ENCODE measurements at places on chromosomes 4 and X. TPM values are rescaled to one million over a fixed set of nuclear protein-coding genes. Genes with fewer than 3 reads are reported as not detected.
A peak's percentile ranks its signal among the peaks of the same experiment; 100 is the strongest.

DNA sequence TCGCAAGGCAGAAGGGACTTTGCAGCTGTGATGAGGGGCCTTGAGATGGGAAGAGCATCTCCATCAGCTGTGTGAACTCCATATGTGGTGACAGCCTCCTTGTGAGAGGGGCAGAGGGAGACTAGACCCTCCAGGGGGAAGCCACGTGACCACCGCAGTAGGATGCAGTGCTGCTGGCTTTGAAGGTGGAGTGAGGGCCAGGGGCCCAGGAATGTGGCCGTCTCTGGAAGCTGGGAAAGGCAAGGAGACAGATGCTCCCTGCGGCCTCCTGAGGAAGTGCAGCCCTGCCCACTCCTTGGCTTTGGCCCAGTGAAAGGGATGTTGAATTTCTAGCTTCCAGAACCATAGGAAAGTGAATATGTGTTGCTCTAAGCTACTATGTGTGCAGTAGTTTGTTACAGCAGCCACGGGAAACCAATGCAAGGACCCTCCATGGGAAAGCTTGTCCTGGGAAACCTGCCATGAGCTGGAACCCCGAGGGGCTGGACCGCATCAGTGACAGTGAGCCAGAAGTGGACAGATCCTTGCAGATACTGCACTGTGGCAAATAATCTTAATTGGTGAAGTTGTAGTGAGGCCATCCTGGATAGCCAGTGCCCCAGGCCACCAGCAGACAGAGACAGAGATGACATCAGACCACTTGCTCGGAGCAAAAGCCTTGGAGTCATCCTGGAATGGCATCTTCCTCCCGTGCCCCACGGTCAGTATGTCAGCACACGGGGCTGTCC, 35.4 kb upstream of the SORCS2 start:
- H3K4me3 ChIP-seq: no peak overlapping the region
- no peaks in the 10 kb centered on the region for H3K36me3 ChIP-seq
- DNase-seq: no peak
- H3K27ac ChIP-seq: no peak overlapping the region
- no peaks in the 10 kb centered on the region for H3K4me1 ChIP-seq

- no peaks in the 10 kb centered on the region for H3K27me3 ChIP-seq
- no peak overlapping the region for H3K27ac ChIP-seq
- no peaks in the 10 kb centered on the region for H3K36me3 ChIP-seq
- no peak for DNase-seq
- no peaks in the 10 kb centered on the region for H3K4me1 ChIP-seq
- no peak overlapping the region for H3K4me3 ChIP-seq
Observed at GRCh38 chrX:45329217-45329616, 128.5 kb upstream of the DIPK2B start.

DNA sequence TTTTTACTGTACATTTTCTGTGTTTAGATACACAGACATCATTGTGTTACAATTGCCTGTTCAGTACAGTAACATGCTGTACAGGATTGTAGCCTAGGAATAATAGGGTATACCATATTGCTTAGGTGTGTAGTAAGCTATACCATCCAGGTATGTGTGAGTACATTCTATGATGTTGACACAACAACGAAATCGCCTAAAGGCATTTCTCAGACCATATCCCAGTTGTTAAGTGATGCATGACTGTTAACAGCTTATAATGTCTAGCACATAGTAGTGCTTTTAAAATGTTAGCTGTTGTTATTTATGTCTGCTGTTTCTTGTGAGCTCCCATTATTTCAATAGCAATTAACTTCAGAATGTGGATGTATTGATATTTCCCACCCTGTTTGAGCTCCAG, 4.5 kb downstream of the PRRG1 start:
- no peaks in the 10 kb centered on the region for H3K4me1 ChIP-seq
- H3K36me3 ChIP-seq: no peaks in the 10 kb centered on the region
- H3K27me3 ChIP-seq: no peaks in the 10 kb centered on the region
- H3K27ac ChIP-seq: no peak overlapping the region
- DNase-seq: no peak

- H3K4me3 ChIP-seq: no peak overlapping the region
- no peaks in the 10 kb centered on the region for H3K27me3 ChIP-seq
- no peaks in the 10 kb centered on the region for H3K4me1 ChIP-seq
- no peak for DNase-seq
- no peaks in the 10 kb centered on the region for H3K36me3 ChIP-seq
Observed at GRCh38 chr4:149781150-149781549, 34.5 kb downstream of the IQCM start.

DNA sequence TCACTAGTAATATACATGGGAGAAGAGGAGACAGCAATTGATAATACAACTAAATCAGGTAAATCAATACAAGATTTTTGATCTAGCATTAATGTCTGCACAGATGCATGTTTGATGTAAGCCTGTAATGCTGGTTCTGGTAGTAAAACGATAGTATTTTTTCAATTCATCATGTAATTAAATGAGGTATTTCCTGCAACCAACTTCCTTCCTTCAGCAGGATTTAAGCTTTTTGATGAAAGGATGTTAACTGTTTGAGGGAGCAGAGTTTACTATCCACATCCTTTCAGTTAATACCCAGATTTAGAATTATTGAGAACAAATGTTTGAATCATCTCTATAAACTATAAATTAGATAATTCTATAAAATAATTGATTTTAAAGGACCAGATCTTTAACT, 31.4 kb upstream of the NFKB1 start:
- H3K27ac ChIP-seq: no peak overlapping the region
- no peak for DNase-seq
- no peak overlapping the region for H3K4me3 ChIP-seq

GRCh38 chrX:73785493-73785892, 222.5 kb downstream of the CHIC1 start:
- no peak overlapping the region for H3K4me3 ChIP-seq
- no peak for DNase-seq
- no peaks in the 10 kb centered on the region for H3K27me3 ChIP-seq
- H3K4me1 ChIP-seq: no peaks in the 10 kb centered on the region
- no peaks in the 10 kb centered on the region for H3K36me3 ChIP-seq

GRCh38 chr4:150305995-150306394, 227.8 kb downstream of the DCLK2 start:
- H3K36me3 ChIP-seq: no peaks in the 10 kb centered on the region
- no peak overlapping the region for H3K27ac ChIP-seq
- DNase-seq: no peak
- no peaks in the 10 kb centered on the region for H3K4me1 ChIP-seq

DNA sequence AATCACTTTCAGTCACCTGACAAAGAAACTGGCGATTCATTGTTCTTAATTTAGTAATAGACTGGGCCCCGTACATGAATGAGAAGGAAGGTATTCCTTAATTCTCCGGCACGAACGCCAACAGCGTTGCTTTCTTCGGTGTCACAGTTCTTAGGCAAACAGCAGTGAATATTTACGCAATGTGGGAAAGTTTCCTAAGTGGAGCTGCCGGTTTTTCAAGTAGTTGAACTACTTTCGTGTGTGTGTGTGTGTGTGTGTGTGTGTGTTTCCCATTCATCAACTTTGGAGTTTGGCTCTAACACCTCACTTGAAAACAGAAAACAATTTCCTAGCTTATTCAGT, 651 bp downstream of the NXT2 start:
- no peaks in the 10 kb centered on the region for H3K36me3 ChIP-seq
- no peaks in the 10 kb centered on the region for H3K4me1 ChIP-seq
- no peaks in the 10 kb centered on the region for H3K27me3 ChIP-seq
- H3K27ac ChIP-seq: peak overlapping the region; percentile 89

GRCh38 chrX:63889001-63889400, 104.0 kb upstream of the ARHGEF9 start:
- H3K36me3 ChIP-seq: no peaks in the 10 kb centered on the region
- H3K27ac ChIP-seq: no peak overlapping the region
- H3K4me3 ChIP-seq: no peak overlapping the region
- no peaks in the 10 kb centered on the region for H3K4me1 ChIP-seq
- DNase-seq: no peak

DNA sequence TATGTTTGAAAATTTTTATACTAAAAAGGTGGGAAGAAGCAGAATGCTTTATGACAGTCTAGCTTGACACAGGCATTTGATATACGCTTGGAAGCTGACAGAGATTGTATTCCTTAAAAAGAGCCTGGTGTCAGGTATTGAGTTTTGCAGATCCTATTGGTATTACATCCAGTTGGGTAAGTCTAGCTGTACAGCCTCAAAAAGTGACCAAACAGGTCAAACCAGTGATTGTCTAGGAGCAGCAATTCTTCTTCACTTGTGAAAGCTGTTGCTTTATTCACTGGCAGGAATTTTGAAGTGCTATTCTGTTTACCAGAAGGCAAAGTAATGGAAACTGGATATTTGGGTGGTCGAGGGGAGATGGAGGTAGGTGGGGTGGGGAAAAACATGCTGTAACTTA, 77.5 kb downstream of the UCHL1 start:
- H3K4me3 ChIP-seq: no peak overlapping the region
- peak overlapping the region; percentile 19 for H3K27ac ChIP-seq
- H3K4me1 ChIP-seq: peaks cover 4% of the 10 kb centered on the region

DNA sequence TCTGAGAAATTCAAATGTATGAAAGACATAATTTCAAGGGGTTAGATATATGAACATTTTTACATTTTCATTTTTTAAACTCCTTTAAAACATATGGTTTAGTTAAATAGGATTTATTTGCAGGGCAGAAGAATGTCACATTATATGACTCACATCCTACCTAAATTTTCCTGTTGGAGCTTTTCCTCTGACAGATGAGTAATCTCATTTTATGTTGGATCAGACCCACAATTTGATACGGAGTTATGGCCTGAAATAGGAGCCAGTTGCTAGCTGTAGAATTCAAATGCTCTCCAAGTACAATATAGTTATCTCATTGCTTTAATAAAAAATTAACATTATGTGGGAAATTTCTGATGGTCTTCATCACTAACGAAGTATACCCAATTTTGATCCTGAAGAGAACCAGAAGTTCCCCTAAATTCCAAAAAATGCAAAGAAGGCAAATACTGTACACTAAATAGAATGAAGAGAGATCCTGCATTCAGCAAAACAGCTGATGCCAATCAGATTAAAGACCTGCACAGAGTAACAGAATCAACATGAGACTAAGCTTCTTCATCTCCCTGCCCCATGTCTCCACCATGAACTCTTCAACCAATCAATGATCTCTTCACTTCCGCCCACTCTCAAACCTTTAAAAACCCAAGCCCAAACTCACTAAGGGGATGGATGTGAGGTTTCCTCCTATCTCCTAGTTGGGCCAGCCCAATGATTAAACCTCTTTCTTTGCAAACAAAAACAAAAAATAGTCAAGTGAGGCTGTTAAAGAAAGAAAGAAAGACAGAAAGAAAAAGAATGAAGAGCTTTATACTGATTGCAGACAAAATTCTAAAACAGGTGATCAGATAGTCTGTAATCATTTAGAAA, 10.9 kb upstream of the EXOSC9 start:
- H3K4me1 ChIP-seq: no peaks in the 10 kb centered on the region
- no peak overlapping the region for H3K27ac ChIP-seq
- no peak for DNase-seq
- no peaks in the 10 kb centered on the region for H3K36me3 ChIP-seq

DNA sequence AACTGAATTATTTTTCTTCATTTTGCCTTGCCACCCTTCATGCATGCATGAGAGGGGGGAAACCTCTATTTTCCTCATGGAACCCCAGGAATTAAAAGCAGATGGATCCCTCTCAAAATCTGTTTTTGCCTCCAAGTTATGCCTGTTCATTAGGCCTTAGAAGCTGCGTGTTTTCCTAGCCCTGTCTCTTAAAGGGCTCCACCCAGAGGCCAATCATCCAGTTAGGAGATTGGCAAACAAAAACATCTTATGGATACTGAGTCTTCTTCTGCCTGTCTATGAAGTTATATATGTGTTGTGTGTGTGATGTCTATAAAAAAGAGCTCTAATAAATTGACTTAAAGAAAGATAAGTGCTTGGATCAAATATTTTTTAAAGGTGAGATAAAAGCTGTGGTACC, 142.9 kb downstream of the ANAPC10 start:
- H3K4me3 ChIP-seq: no peak overlapping the region
- no peak overlapping the region for H3K27ac ChIP-seq
- H3K4me1 ChIP-seq: no peaks in the 10 kb centered on the region
- DNase-seq: no peak
- H3K36me3 ChIP-seq: no peaks in the 10 kb centered on the region

DNA sequence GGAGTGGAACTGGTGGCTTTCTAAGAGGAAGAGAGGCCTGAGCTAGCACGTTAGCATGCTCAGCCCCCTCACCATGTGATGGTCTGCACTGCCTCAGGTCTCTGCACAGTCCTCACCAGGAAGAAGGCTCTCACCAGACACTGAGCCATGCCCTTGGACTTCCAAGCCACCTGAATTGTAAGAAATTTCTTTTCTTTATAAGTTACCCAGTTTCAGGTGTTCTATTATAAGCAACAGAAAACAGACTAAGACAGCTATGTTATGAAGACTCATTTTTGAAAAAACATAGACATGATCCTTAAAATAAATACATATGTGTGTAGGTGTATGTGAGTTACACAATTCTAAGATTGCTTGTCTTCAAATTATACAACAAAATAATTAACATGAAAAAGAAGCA, 74.7 kb downstream of the CEP44 start:
- no peaks in the 10 kb centered on the region for H3K4me1 ChIP-seq
- no peak overlapping the region for H3K27ac ChIP-seq
- no peaks in the 10 kb centered on the region for H3K36me3 ChIP-seq
- H3K27me3 ChIP-seq: no peaks in the 10 kb centered on the region
- no peak for DNase-seq

GRCh38 chrX:117978402-117978801, 138.2 kb downstream of the KLHL13 start:
- H3K27me3 ChIP-seq: no peaks in the 10 kb centered on the region
- no peak overlapping the region for H3K4me3 ChIP-seq
- H3K27ac ChIP-seq: no peak overlapping the region
- no peaks in the 10 kb centered on the region for H3K36me3 ChIP-seq

DNA sequence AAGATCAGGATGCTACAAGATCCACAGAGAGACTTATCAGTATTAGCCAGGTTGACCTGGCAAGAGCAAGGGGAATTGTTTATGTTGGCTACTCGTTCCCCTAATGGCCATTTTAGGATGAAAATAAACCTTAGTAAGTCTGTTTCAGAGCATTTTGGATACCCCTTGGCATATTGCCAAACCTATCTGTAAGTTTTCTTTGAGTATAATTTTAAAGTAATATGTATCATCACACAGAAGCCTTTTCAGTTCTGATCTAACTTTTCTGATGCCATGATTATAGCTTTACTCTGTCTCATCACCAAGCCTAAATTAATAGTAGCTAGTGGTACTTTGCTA, 99.7 kb downstream of the TSPAN7 start:
- H3K27ac ChIP-seq: no peak overlapping the region
- no peaks in the 10 kb centered on the region for H3K36me3 ChIP-seq
- DNase-seq: no peak

- no peaks in the 10 kb centered on the region for H3K4me1 ChIP-seq
- no peak for DNase-seq
- no peak overlapping the region for H3K27ac ChIP-seq
- H3K27me3 ChIP-seq: no peaks in the 10 kb centered on the region
Observed at GRCh38 chrX:79366556-79366872, 620 bp downstream of the ITM2A start.

SRPX2 gene
- 5.1 TPM for total RNA-seq

SMIM43 gene
- not detected for total RNA-seq

HPSE gene
- total RNA-seq: 1.5 TPM

PPP3CA gene
- total RNA-seq: 71.3 TPM
